ENCODE measurements at places on chromosomes 3 and 15. TPM values are rescaled to one million over a fixed set of nuclear protein-coding genes. Genes with fewer than 3 reads are reported as not detected.

The TUSC7 gene
- total RNA-seq = not detected

The BFSP2 gene
- total RNA-seq = not detected

The DNAJC17 gene
- total RNA-seq = 50.2 TPM

The PLIN1 gene
- total RNA-seq = 0.70 TPM

The ZIC4 gene
- 1.9 TPM for total RNA-seq

The GPR171 gene
- total RNA-seq = 0.17 TPM

The FANCD2OS gene
- total RNA-seq = not detected

All from WTC11 (cell line).